Stimulated activated CD4-positive, alpha-beta T cell treated with anti-CD3 and anti-CD28 coated beads, Interleukin-4, amount 100 ng/mL, for 1 hour (primary cell): ENCODE measurements at places on chromosomes 1 and 21.

DNA sequence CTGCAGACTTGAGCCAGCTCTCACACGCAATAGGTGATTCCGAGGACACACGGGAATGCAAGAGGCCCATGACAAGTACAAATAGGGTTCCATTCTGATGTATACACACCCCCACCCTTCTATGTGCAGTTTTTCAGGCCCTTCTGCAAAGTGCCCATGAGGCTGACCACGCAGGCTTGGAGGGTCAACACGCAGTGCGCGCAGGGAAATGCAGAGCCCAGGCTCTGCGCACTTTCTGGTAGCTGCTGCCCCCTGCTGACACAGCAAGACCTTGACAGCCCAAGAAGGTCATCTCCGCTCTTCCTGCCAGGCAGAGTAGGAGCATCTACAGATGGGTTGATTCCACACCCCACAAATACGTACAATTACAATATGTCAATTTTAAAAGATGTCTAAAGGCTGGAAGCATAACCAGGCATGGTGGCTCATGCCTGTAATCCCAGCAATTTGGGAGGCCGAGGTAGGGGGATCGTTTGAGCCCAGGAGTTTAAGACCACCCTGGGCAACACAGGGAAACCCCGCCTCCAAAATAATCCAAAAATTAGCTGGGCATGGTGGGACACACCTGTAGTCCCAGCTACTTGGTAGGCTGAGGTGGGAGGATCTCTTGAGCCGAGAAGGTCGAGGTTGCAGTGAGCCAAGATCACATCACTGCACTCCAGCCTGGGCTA is 18.5 kb downstream of the SH3BP5L start:
- peak; percentile 61 for DNase-seq

GRCh38 chr1:156673387-156674121 is 3.7 kb downstream of the NES start:
- no peak for DNase-seq

GRCh38 chr1:234213658-234214128 is 159.6 kb upstream of the COA6 start:
- DNase-seq, result no peak

- DNase-seq, result no peak
Measured at GRCh38 chr1:91683598-91683951, 182.9 kb downstream of the CDC7 start.

DNA sequence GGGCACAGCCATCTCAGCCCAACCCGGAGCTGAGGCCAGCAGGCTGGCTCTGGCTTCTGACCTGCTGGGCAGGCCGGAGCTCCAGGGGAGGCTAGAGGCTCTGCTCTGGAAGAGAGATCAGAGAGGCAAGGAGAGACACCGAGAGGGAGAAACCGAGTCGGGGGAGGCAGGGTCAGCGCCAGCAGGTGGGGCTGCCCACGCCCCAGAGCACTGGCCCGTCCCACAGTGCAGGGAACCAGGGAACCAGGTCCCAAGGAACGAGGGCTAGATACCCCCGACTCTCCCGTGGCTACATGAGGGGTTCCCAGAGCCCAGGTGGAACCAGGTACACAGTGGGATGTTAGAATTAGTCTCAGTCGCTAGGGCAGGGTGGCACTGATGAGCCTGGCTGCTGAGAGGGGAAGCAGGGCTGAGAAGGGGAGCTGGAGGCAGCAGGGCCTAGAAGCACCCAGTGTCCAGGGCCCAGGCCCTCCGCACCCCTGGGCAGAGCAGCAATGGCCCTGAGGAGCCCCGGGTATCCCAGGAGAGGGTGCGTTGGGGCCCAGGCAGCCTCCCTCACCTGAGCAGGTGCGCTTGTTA is 2.1 kb downstream of the MASP2 start:
- DNase-seq, result no peak

DNA sequence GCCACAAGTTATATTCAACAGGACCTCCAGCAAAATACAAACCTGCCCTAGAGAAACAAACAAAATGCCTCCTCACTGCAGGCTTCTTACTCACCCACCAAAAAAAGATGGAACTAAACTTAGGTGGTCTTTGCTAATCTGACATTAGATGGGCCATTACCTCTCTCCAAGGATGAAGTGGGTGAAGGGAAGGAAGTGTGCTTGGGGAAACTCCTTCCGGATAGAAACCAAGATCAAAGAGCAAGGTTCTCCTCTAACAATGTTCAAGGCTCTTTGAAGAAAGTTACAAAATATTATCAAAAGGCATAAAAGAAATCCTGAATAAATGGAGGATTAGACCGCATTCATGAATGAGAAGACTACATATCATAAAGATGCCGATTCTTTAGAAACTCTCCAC is 187.5 kb downstream of the ADSS2 start:
- DNase-seq, result no peak

GRCh38 chr1:2144501-2145090 is 50.0 kb downstream of the FAAP20 start:
- DNase-seq, result no peak

- DNase-seq, result no peak
Measured at GRCh38 chr1:117696561-117696960, 90.7 kb downstream of the TENT5C start.

DNA sequence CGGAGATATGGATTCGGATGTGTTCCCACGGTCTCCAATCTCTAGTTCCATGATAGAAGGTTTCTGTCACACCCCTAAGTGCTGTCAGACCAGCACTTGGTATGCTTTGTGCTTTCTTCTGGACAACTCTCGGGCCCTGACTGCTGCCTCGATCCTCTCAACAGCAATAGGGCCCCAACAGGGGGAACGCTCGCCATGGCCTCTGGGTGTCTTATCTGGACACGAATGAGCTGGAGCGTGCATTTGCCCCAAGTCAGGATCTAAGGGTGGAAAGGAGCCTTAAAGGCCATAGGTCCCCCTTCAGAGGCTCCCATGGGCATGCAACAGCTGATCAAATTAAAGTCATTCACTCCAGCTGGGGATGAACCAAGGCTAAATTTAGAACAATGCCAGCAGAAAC is 76.8 kb downstream of the TCP10L start:
- DNase-seq, result no peak

DNA sequence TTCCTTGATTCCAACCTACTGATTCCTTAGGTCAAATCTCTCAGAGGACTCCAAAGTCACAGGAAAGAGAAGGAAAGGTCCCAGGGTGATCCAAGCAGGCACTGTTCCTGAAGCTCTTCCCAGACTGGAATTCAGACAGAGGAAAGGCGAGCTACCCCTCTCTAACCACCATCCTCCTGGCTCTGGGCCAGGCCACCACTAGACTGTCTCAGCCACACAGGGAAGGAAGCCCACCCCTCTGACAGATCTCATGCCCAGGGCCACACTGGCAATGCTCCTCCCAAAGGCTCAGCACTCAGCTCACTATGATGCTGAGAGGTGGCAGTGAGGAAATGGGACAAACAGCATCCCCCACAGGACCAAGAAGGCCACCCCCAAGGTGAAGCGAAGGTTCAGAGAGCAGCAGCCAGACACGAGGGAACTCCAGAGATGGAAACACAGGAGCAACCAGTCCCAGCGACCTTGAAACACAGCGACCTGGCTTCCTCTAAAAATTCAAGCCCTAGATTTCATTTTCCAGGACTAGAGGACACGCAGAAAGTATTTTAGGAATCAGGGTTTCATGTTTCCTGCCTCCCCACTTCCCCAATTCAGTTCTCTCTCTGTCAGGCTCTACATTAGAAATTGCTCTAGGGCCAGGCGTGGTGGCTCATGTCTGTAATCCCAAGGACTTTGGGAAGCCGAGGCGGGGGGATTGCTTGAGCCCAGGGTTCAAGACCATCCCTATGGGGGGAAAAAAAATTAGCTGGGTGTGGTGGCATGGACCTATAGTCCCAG is 18.8 kb downstream of the PIK3C2B start:
- no peak for DNase-seq

- no peak for DNase-seq
Measured at GRCh38 chr1:41533016-41533730, 48.7 kb upstream of the EDN2 start.

GRCh38 chr1:61138305-61138704 is 55.9 kb downstream of the NFIA start:
- DNase-seq, result no peak

DNA sequence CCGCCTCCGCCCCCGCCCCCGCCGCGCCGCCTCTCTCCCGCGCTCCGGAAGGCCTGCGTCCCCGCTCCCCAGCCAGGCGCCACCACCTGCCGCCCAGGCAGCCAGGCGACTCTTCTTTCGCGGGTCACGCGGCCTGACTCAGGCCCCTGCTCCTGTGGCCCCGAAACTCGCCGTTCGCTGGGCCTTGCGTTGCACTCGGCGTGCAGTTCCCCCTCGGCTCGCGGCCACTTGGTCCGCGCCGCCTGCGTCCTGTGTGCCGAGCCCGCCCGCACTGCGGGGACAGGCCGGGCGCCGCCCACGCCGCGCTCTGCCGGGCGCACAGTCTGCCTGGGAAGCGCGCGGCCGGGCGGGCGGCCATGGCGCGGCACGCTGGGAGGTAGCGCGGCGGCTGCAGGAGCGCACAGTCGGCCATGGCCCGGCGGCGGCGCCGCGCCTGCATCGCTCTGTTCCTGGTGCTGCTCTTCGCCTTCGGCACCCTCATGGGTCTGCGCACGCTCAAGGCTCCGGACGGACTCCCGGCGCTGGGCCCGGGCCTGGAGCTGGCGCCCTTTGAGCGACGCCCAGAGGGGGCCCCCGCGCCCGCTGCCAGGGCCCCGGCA is at the start of gene MANEAL:
Gene MANEAL (plus strand): TSS at position 75 of the 599 bp plus-strand sequence. CDS start 336 bp downstream, at position 411.
- DNase-seq, result peak; percentile 38

DNA sequence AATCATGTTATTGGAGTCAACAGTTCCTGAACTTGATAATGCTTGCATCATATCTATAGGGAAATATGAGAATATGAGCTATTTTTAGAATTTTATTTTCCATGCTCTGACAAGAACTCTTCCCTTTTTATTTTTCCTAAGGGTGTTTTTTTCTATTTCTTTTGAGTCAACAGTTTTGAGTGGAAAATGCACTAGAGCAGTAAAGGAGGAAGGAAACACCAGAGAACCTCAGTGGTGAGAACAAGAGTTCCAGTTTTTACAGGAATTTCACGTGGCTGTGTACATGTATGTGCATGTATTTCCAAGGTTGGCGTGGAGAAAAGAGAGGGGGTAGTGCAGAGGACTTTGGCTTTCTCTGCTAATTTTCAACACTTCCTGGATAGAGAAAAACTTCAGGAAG is 63.6 kb upstream of the TNFSF18 start:
- no peak for DNase-seq

GRCh38 chr1:35640380-35641232 is 720 bp downstream of the PSMB2 start:
- DNase-seq, result peak; percentile 7

DNA sequence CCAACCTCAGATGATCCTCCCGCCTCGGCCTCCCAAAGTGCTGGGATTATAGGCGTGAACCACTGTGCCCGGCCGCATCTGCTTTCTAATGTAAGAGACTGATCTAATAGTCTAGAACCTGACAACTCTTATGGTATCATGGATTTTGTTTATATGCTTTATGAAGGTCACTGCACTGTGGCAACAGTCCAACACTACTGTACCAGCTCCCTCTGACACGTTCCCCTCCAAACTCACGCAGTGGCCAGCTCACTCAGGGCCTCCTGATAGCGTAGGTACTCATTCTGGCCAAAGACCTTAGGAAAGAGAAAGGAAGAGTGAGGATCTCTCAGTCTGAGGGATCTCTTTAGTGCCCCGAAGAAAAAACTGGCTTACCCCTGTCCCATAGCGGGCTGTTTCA is 6.0 kb upstream of the CFAP141 start:
- DNase-seq, result no peak

- DNase-seq, result no peak
Measured at GRCh38 chr21:26614251-26614650, 41.2 kb upstream of the CYYR1 start.

- peak; percentile 37 for DNase-seq
Measured at GRCh38 chr1:1173793-1174415, at the start of gene TTLL10. Gene TTLL10 (plus strand): TSS chr1:1173880. CDS start chr1:1179216, 5,336 bp downstream.

GRCh38 chr1:47527653-47528272 is 89.9 kb downstream of the FOXD2 start:
- DNase-seq, result no peak

DNA sequence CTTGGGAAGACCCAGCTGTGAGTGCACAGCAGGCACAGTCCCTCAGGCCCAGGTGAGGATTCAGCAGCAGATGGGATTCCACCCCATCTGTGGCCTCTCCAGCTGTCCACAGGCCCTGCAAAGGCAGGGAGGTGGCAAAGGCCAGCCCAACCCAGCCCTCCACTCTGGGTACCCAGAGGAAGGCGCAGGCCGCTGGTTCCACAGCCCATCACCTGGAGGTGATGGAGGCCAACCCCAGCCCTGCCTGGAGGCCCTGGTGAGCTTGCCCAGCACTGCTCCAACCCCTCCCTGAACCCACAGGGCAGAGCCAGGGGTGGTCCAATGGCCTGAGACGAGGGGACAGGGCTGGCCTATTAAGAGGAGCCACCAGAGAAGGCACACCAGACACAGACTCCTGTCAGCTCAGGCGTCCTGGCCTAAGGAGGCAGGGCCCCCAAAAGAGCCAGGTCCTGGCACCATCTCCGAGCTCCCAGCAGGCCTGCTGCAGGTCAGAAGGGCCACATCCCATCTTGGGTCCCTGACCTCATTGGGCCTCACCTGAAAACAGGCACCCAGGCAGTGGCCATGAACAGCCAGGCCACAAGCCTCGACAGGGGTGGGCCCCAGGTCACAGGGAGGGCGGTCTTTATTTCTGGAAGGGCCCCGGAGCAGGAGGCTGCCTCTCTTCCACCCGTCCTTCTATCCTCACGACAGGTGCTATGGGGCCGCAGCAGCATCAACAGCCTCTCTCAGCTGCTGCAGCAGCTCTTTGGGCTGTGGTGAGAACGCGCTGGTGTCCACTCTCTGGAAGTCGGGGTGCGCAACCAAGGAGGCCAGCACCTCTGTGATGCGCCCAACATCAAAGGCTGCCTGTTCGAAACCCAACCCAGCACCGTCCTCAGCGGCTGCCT is 3.2 kb downstream of the JMJD4 start:
- no peak for DNase-seq

DNA sequence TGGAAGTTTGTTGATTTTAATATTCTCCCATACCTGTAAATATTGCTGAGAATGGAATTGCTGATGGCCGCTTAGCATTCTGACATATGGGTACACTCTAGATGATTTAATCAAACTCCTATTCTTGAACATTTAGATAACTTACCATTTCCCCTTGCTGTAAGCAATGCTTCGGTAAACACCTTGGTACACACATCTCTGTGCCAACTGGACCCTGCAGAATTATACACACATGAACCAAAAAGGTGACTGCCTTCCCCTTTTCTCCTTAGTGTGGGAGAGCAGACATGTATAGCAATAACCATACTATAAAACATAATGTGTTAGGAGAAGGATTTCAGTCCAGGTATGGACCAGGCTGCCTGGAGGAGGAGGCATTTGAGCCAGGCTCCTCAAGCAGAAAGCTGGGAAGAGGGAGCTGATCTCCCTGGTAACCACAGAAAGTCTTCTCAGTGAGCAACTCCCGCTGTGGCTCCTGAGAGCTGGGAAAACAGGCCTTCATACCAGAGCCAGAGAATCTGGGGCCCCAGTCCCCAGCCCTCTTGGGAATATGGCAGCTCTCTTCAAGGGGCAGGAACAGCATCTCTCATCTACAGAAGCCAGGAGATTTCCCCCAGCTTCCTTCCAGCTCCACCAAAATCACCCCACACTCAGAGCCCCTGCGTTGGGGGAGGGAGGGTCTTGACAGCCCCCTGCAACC is 33.9 kb upstream of the CSF1 start:
- DNase-seq, result no peak
